ENCODE measurements at places on chromosomes 11 and 22.

GRCh38 chr22:40108396-40108795 is 69.3 kb upstream of the TNRC6B start:
- DNase-seq: no peak

DNA sequence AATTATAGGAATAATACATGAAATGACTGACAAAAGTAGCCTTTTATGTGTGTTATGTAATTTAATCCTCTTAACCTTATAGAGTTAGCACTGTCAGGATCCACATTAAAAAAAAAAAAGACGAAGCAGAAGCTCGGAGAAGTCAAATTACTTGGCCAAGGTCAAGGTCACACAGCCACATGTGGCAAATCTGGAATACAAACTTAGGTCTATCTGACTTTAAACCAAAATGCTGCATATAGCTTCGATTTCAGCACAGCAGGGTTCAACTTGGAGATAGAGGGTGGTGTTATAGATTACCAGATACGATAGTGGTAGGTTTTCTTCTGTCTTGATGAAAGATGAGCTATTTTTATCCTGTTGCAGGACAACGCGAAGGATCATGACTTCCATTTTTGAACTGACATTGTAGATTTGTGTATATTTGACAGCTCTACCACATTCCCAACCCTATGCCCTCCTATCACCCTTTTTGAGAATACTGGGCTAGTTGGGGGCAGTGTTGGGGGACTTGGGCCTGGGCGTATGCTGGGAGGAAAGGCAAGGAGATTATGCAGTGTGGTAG is 11.6 kb upstream of the EHF start:
- no peak for DNase-seq

DNA sequence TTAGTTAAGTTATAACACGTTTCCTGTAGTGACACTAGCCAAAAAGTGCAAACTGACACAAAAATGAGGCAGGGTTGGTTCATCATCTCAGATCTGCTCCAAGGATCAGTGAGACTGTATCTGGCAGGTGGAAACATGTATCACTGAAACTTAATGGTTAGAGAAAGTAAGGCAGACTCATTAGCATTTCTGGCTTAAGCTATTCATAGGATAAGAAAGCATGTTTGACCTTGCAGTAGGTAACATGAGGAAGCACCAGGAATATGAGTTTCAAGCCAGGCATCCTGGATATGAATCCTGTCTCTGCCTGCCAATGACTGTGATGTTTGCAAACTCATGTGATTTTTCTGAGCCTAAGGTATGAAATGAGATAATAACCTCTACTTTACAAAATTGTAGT is 732.1 kb downstream of the NELL1 start:
- DNase-seq: no peak

DNA sequence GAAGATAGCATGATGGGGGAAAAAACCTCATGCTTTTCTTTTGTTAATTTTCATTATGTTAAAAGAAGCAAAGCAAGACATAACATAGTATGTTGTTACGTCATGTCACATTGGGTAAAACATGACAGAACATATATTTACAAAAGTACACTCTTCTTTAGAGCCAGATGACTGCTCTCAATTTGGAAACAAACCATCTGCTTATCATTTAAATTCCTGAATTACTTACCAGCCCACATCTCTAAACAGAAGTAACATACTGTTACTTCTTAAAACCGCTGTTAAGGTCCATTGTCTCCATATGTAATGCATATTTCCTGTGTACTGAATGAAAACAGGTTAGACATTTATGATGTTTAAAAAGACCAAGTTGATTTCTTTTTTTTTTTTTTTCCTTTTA is 100.0 kb downstream of the TMEM135 start:
- DNase-seq: peak; percentile 27

- DNase-seq: no peak
These were observed 85.4 kb downstream of the MICAL2 start for GRCh38 chr11:12195768-12196167.

GRCh38 chr11:8925711-8926110 is 7.0 kb downstream of the C11orf16 start:
- DNase-seq: no peak

- DNase-seq: no peak
These were observed 8.7 kb downstream of the SNRPD3 start for GRCh38 chr22:24564376-24565058.

GRCh38 chr11:12137938-12138731 is 27.7 kb downstream of the MICAL2 start:
- peak; percentile 83 for DNase-seq

DNA sequence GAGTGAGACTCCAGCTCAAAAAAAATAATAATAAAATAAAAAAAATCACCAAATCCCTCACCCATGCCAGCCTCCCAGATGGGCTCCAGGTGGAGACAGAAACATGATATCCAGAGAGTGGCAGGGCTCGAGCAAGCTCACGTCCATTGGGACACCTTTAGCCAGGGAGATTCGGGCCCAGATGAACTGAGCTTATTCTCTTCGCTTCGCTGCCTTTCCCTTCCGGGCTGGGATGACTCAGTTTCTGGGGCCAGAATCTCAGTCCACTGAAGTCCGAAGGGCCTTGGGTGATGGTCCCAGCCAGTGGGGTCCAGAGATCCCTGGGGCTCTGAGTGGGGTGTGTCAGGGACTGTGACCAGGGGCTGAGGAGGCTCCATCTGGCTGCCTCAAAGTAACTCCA is 23.0 kb upstream of the MYEOV start:
- DNase-seq: no peak

- peak; percentile 88 for DNase-seq
These were observed 59.5 kb upstream of the PRSS23 start for GRCh38 chr11:86740628-86741483.

DNA sequence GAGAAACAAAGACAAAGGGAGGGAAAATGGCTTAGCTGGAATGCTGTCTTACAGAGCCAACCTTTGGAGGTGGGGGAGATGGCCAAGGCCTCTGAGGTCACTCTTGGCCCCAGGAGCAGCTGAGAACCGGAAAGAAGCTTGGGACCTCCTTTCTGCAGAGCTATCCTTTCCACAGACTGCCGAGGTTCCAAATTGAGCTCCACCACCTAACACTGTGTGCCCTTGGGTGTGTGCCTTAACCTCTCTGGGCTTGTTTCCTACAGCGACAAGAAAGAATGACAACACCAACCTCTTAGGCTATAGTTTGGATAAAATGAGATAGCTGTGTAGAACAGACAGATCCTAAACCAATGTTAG is 23.2 kb downstream of the RTN4RL2 start:
- no peak for DNase-seq

GRCh38 chr22:39130892-39131855 is 21.3 kb downstream of the CBX7 start:
- no peak for DNase-seq

DNA sequence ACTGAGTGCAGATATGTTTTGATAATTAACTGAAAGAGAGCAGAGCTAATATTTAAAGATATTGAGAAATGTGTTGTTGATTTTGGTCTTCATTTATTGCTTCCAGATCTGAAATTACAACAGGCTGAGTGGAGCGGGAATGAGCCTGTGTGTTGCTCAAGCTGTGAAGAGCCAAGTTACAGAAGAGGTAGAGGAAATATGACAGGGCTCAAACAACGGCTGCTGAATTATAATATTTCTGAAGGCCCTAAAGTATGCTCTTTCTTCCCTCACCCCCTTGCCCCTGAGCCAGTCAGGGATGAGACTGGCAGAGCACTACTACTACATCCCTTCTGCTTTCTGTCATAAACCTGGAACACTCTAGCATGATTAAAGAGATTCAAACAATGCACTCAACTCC is 115.6 kb downstream of the FANCF start:
- no peak for DNase-seq

DNA sequence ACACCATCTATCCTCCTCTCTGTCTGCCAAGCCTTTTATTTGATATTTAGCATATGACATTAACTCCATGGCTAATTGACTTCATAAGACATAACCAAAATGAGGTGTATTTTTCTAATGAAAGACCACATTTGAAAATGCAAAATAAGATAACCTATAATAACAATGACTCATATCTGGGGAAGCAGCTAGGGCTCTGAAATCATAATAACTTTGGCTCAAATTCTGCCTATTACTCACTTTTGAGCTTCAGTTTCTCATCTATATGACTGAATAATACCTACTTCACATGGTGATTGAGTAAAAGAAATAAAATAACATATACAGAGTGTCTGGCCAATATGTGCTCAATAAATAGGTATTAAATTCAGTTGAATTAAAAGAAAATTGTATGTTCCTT is 1419.8 kb upstream of the TENM4 start:
- no peak for DNase-seq

DNA sequence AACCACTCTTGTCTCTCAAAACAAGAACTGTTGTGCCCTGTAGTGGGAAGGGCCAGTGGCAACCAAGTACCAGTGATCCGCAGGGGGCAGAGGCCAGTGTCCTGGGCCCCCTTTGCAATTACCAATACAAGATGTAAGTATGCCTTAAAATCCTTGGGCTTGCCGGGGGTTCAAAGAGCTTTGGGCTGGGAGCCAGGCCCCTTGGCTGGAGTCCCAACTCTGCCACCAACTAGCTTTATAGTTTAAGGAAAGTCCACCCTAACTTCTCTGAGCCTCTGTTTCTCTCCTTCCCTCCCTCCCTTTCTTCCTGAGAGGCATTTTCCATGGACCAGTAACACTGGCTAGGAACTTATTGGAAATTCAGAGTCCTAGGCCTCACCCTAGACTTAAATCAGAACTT is 15.5 kb downstream of the CLMP start:
- DNase-seq: no peak

GRCh38 chr11:64609436-64610047 is 18.5 kb downstream of the SLC22A12 start:
- no peak for DNase-seq

- no peak for DNase-seq
These were observed 258.9 kb downstream of the BUD13 start for GRCh38 chr11:116513894-116514293.

DNA sequence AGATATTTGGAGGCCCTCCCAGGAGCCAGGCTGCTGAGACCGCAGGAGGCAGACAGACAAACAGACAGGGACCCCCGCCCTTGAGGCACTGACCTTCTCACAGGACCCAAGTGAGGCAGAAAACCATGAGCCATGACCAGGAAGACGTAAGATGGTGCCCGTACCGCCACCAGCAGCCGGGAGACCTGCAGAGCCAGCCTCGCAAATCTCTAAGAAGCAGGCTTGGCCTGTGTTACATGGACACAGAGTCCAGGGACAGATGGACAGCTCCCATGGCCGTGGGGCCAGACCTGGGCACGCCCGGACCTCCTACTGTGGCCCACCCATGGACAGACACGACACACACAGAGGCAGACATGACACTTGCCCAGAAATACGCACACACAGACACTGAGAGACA is 30.7 kb upstream of the TOLLIP start:
- DNase-seq: no peak

- no peak for DNase-seq
These were observed 20.3 kb downstream of the GRAMD4 start for GRCh38 chr22:46640293-46641055.

DNA sequence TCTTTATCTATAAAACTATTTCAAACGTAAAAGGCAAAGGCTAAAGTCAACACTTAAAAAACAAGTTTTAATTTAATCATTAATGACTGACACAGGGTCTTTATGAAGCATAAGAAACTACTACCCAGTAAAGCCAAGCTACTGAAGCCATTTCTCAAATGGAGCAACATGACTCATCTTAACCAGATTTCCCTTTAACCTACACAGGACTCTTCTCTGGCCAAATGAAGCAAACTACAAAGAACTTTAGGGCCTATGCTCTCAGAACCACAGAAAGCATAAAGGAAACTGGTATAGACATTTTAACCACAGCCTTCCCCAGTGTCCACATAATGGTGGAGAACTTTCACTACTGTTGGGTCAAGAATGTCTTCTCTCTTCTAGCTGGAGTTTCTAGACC is 34.7 kb downstream of the ALG9 start:
- no peak for DNase-seq

GRCh38 chr11:123251657-123252344 is 56.8 kb upstream of the CLMP start:
- DNase-seq: no peak

DNA sequence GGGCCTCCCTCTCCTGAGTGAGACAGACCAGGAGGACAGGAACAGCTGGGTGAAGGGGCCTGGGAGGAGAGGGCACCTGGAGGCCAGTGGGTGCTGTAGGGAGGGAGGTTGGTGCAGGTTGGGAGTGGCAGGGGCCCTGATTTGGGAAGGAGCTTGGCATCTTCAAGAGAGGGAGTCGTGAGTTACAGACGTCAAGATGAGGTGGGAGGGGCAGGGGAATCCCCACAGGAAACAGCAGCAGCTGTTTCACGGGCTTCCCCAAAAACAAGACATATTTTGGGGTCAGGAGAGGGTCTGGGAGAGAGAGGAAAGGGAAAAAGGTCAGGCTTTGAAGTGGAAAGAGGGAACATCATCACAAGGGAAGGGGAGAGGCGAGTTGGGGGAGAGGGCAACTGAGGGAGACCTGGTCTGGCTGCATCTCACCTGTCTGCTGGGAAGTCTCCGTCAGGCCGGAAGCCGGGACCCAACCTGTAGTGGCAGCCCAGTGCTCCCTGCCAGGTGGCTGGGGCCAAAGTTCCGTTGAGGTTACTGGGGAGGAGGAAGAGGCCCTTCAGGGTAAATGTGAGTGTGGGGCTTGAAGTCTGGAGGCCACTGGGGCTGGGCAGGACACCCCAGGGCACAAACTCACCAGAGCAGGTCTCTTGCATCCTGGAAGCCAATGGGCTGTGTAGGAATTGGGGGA is 4.4 kb downstream of the NAALADL1 start:
- no peak for DNase-seq

DNA sequence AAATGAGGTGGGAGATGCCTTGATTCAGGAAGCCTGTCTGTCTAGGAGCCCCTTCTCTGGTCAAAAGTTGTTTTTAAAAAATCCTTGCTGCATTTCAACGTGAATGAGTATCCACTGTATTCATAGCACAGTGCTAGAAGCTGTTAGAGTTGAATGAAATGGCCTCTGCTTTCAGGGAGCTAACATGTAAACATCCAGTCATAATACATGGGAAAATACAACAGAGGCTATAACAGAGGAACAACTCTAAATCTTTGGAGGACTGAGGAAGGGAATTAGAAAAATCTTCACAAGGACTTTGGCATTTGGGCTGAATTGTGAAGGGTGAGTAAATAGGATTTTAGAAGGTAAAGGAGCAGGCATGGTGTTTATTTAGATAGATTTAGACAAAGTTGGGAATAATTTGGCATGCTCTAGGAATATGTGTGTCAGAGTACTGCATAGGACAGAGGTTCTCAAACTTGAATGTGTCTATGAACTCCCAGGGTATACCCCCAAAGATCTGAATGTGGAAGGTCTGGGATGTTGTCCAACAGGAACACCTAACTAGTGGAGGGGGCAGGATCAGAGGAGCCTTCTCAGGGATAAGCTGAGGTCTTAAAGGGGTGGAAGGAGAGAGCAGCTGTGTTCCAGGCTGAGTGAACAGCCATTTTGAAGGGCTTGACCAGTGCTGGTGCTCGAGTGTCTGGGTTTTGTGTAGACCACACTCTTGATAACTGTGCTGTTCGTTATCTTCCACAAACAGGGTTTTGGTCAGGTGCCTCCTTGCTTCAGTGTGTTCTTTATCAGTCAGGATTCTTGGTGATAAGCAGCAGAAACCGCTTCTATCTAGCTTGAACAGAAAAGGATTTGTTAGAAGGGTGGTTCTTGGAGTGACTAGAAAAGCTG is 12.7 kb downstream of the SREBF2 start:
- DNase-seq: no peak

All from AG04450 (cell line).